ENCODE measurements at places on chromosomes 6 and 20.

DNA sequence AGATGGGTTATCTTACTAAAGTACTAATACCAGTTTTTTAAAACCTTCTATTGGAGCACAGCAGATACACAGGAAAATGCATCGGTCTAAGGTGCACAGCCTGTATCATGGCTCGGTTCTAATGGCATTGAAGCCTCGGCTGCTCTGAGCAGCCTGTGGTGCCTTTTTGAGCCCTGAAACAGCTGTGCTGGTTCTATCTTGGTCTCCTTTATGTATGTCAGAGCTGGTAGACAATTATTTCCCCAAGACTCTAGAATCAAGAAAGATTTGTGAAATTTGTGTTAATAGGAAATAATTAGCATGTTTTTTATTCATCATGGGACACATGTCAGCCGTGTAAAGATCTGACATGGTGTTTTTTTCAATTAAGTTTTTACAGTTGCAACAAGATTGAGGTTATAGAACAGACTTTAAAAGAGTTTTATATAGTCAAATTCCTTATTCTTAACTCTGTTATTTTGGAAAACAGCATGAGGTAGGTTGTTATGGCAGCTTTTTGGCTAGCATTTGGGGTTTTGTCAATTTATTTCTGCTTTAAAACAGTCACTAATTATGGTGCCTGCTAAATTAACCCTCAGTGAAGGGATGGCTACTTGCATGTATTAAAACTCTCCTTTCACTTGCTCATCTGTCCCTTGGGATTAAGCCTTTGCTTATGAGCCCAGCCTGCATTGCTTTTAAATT lies 40.3 kb upstream of the C20orf144 start:
- DNase-seq, result no peak

DNA sequence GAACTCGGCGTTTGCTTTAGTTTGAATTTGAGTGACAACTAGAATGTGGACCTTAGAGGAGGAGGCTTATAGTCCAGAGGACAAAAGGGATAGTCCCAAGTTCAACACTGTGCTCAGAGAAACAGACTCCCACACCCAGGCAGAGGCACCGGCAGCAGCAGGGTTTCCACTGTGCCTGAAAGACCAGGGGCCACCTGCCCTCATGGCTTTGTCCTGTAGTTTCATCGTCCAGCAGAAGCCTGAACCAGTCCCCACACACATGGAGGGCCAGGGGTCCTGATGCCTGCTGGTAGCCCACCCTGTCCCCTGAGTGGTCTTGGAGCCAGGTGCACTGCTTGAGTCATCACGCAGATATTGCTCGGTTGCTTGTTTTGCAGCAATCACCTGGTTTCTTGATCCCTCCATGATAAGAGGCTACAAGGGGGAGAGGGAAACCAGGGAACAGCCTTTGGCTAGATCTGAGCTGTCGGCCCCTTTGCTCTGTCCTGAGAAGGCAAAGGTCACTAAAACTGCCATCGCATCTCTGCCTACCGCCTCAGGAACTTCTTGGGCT lies 7.2 kb upstream of the ACSS1 start:
- DNase-seq, result no peak

DNA sequence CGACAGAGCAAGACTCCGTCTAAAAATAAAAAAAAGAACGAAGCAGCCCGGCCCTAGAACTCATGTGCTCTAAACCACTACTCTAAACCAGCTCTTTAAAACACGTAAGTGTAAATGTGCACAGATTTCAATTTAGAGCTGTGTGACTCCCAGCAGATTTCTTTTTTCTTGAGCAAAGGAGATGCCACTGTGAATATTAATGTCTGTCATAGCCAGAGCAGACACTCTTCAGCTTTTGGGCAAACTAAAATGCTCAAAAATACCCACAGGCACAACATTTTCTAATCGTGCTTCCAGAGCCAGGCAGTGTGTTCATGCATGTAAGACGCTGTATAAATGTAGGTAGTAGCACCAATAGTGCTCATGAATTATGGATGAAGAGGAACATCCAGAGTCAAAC lies 218.9 kb upstream of the PLCB4 start:
- DNase-seq, result no peak

DNA sequence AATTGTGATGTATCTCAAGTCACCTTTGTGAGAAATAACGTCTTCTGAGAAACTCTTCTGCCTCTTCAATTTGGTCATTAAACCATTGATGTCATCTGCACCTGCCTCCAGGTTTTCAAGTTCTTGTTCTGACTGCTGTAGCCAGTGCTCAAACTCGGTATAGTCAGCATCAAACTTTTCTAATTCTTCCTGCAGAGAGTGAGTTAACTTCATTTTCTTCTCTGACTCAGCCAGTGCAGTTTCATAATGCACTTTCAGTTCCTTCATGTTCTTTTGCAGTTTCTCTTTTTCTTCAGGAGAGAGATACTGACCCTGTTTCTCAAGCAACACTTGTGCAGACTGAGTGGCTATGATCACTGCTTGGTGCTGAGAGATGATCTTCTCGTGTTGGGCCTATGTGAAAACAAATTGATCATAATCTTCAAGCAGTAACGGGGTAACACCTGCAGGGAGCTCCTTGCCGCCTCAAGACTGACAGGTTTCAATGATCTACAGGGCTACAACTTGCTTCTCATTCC lies 48.8 kb downstream of the DST start:
- no peak for DNase-seq

GRCh38 chr6:165849534-165850430 lies 186.7 kb upstream of the PDE10A start:
- no peak for DNase-seq

DNA sequence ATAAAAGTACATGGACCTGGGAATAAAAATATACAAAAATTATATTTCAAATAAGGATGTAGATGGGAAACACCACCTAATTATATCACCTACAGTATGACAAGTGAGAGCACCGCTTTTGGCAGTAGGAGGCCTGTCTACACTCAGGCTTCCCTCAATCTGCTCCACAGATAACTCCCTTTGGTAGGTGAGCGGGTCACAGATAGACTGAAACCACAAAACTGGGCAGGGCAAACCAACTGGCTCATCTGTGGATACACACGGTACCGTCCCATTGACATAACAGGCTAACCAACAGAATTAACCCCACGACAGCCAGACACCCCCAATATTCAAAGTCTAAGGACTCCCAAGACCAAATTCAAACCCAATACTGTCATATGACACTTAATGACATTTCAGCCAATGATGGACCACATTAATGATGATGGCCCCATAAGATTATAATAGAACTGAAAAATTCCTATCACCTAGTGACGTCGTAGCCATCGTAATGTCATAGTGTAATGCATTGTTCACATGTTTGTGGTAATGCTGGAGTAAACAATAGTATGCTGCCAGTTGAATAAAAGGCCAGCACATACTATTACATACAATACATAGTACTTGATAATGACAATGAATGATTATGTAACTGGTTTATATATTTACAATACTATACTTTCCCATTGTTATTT lies 109.7 kb downstream of the MBOAT1 start:
- no peak for DNase-seq

GRCh38 chr6:107819964-107820337 lies 4.2 kb downstream of the SCML4 start:
- peak; percentile 19 for DNase-seq

- no peak for DNase-seq
Measured at GRCh38 chr20:15026759-15027158, 689.3 kb upstream of the FLRT3 start.

- peak; percentile 53 for DNase-seq
Measured at GRCh38 chr20:47493175-47493962, 8.3 kb upstream of the NCOA3 start.

DNA sequence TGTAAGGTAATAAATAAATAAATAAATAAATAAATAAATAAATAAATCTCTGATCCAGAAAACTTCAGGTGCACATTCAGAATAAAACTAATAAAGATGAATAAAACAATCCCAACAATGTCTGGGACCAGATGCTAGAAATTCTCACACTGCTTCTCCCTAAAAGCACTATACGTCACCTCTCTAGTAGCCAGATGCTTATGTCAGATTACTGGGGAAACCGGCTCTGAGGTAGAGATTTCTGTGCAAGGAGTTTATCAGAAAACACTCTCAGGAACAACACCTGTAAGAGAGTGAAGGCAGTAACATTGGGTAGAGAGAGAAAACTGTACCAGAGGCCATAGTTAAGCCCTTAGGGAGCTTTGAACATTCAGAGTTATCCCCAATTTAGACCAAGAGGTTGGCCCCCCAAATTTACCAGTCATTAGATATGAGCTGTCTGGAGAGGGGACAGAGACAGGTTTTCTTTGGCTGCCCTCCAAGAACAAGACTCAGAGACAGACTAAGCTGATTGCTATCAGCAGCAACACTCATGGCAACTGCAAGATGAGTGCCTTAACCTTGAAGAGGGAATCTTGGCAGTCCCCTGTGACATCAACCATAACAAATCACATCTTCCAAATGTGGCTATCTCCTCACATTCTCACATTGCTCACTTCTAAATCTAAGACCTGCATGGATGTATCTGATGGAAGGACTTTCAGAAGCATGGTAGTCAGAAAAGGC lies 151.2 kb upstream of the BMP5 start:
- DNase-seq, result peak; percentile 18

GRCh38 chr6:53811746-53812145 lies 16.9 kb downstream of the LRRC1 start:
- no peak for DNase-seq

DNA sequence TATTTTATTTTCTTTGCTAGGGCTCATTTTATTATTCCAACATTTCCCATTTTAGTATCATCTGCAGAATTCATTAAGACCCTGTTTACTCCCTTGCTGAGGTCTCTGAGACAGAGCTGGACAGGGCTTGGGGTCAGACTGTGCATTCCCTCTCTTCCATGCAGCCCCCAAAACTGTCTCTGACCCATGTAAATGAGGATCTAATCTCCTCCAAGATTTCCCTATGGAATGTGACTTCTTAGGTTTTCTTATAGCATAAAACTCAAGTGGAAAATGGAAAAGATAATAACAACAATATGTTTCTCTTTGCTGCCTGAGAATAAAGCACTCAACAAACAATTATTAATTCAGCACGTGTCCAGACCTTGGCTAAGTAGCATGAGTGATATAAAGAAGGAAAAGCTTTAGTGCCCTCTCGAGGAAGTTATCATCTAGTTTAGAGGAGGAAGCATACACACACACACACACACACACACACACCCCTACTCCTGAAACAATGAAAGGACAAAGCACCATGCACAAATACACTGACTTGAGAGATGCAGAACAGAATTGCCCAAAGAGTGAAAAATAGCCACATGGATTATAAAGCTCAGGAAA lies 815.5 kb downstream of the BCKDHB start:
- DNase-seq, result no peak

- DNase-seq, result no peak
Measured at GRCh38 chr20:58705208-58705926, 12.8 kb downstream of the NPEPL1 start.

DNA sequence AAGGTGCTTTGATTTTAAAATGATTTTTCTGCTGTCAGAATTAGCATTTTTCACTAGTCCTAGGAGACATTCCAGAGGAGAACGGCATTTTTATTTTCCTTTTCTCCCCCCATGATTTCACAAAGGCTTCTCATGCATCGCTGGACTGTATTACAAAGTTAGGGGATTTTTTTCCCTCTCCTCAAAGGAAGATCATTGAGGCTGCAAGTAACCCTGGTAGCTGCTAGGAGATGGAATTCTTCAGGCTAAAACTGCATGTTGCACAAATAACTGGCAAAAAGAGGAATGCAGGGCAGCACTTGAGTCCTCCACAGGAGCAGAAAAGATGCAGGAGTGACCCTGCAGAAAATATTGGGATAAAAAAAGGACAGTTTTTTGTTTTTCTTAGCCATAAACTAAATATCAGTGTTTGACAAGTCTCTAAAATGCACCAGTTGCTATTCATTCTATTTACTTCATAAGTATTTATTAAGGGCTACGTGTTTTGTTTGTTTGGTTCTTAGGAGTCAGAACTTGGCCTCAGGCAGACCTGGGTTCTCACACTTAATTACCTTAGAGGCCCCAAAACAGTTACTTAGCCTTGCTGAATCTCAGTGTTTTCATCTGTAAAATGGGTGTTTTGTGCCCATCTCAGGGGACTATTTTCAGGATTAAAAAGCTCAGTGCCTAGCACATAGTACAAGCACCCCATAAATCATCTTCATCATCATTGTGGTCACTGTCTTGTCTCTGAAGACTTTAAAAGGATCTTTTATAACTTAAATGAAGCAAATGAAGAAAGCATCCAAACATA lies 144.5 kb upstream of the ID4 start:
- DNase-seq, result no peak

DNA sequence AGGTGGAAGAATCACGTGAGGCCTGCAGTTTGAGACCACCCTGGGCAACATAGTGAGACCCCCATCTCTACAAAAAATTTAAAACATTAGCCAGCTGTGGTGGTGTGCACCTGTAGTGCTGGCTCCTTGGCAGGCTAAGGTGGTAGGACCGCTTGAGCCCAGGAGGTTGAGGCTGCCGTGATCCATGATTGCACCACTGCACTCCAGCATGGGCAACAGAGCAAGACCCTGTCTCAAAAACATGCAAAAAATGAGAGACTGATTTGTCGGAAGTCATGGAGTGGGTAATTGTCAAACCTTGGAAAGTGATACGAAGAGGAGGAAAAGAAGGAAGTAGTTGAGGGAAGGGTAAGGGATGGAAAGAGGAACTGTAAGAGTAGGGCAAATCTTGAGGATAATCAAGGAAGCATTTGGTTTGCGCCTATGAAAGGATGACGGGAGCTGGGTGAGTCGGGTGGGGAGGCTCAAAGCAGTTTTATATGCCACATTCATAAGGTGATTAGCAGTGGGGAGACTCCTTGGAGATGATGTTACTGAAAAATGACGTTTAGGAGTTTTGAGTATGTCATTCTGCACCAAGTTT lies 14.5 kb downstream of the L3MBTL3 start:
- DNase-seq, result no peak

- DNase-seq, result no peak
Measured at GRCh38 chr6:56387621-56388414, 140.4 kb upstream of the COL21A1 start.

DNA sequence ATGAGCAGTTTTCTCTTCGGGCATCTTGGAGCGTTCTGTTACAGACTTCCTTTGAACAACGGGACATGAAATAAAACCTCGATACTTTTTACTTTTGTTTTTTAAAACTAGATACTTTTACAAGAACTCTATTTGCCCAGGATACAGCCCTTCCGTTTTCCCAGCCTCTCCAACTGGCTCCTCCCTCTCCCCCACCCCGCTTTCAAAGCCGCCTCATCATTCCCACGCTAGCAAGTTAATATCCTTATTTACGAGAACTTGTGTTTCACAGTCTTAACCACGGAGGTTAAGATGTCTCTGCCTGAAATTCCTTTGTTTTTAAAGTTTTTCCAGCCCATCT lies 241 bp upstream of the CFAP206 start:
- peak; percentile 14 for DNase-seq
